NCI-H510A (cell line): ENCODE measurements at places on chromosomes 11 and 22.

DNA sequence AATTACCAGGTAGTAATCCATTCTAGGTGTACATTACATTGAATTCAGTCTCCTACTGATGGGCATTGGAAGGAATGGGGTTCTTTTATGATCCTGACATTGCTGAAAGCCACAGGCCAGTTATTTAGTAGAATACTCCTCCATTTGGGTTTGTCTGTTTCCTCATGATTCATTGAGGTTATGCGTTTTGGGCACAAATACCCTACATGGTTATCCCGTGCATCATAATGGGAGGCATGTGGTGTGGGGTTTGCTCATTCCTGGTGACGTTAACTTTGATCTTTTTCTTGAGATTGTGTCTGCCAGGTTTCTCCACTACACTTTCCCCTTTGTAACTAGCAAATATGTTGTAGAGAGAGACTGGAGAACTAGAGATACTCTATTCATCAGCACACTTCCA, 5.5 kb downstream of the FOLR3 start:
- DNase-seq: no peak

DNA sequence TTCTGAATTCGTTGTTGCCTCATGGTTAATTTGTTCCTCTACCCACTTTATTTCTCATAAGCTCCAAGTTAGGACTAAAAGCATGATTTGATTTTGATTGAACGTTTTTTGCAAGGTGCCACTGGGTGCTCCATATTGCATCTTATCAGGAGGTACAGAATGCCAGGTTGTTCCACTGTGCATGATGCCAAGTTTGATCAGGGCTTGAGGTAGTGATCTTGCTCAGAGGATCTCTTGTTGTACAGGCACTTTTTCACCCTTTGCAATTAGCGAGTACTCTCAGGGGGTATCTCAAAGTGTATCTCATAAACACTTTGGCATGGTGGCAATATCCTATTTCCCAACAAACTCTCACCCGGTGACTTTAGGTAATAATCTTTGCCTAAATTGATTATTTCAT, 4.0 kb downstream of the GRAP2 start:
- no peak for DNase-seq

- DNase-seq: peak; percentile 39
Measured at GRCh38 chr11:116641561-116642045, 131.2 kb downstream of the BUD13 start.

DNA sequence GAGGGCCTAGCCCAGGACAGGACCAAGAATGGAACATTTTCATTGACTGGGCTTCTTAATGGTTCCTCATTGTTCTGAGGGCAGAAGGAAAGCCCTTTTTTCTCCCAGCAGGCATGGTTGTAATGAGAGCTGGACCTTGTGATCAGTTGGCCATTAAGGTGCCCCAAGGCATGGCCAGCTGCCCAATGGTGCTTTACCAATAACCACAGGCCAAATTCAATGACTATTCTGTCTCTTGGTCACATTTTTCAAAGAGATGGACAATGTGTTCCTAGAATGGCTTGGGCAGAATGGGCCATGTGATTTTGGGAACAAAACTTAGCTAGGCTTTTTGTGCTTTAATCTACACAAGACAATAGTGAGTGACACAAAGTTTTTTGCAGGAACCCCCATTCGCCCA, 7.3 kb downstream of the NAV2 start:
- DNase-seq: no peak

- DNase-seq: no peak
Measured at GRCh38 chr11:64902102-64902900, 14.7 kb downstream of the ATG2A start.

DNA sequence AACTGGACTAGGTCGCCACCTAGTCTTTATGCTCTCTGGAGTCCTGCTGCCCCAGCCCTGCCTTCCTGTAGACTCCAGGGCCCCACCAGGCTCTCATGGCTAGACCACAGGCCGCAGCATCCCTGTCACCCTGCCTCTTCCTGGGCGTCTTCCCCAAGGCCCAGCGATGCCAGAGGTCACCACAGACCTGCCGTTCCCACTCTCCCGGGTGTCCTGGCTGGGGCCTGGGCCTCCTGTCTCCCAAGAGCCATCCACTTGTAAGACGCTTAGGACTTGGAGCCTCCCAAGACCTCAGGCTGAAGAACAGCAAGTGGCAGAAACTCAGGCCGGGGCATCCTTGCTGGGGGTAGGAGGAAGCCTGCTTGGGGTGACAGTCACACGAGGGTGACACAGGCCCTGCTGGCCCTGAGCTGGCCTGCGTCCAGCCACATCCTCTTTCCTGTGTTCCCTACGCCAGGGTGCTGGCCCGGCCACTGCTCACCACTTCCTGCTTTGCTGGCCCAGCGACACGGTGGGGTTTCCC, 2.0 kb upstream of the TCIRG1 start:
- no peak for DNase-seq

- peak; percentile 95 for DNase-seq
Measured at GRCh38 chr11:4704054-4704789, at the start of gene MMP26. Gene MMP26 (plus strand): TSS chr11:4704784.

GRCh38 chr11:96044747-96045146, 120.8 kb upstream of the MTMR2 start:
- no peak for DNase-seq

DNA sequence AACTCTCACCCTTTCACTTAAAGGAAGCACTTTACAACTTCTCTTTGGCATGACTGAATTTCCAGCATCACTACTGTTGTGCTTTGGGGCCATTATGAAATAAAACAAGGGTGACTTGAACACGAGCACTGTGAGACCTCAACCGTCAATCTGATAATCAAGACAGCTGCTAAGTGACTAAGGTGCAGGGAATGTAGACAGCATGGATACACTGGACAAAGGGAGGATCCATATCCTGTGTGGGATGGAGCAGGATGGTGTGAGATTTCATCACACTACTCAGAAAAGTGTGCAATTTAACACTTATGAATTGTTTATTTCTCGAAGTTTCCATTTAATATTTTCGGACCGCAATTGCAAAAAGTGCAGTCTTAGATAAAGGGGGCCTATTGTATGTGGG, 16.1 kb upstream of the EXPH5 start:
- no peak for DNase-seq

GRCh38 chr22:47371263-47372090, 609.0 kb downstream of the TBC1D22A start:
- no peak for DNase-seq

- DNase-seq: no peak
Measured at GRCh38 chr11:72226701-72227100, 2.1 kb downstream of the INPPL1 start.

GRCh38 chr22:38490915-38491314, 15.2 kb downstream of the DDX17 start:
- DNase-seq: no peak

- no peak for DNase-seq
Measured at GRCh38 chr11:28439403-28439802, 331.2 kb downstream of the METTL15 start.

DNA sequence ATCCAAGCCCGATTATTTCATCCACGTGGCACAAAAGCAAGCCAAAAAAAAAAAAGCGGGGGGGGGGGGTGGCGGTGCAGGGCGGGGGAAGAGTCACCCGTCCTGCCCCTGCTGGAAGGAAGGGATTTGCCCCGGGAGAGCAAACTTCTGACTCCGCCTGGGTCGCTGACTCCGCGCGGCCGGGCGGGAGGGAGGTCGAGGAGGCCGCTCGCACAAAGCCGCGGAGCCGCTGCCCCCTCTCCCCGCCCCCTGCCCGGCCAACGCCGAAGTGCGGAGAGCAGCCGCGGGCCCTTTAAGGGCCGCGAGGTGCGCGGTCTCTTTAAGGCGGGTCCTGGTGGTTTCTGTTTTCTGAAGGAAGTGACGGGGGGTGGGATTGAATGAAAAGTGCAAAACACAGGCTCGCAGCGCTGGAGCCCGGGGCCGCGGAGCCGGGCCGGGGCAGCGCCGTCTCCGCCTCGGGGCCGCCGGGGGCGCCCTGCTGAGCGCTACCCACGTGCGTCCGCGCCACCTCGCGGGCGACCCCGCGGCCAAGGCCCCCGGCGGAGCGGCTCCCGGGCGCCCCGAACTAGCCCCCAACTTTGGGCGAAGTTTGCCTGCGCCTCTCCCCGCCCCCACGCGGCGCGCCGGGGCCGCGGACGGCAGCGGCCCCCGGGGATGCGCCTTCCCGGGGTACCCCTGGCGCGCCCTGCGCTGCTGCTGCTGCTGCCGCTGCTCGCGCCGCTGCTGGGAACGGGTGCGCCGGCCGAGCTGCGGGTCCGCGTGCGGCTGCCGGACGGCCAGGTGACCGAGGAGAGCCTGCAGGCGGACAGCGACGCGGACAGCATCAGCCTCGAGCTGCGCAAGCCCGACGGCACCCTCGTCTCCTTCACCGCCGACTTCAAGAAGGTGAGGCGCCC, at the start of gene OAF:
Gene OAF, plus strand, starts transcription at position 407 of the 896 bp plus-strand sequence. Its CDS starts 248 bp downstream, at position 655.
- no peak for DNase-seq

DNA sequence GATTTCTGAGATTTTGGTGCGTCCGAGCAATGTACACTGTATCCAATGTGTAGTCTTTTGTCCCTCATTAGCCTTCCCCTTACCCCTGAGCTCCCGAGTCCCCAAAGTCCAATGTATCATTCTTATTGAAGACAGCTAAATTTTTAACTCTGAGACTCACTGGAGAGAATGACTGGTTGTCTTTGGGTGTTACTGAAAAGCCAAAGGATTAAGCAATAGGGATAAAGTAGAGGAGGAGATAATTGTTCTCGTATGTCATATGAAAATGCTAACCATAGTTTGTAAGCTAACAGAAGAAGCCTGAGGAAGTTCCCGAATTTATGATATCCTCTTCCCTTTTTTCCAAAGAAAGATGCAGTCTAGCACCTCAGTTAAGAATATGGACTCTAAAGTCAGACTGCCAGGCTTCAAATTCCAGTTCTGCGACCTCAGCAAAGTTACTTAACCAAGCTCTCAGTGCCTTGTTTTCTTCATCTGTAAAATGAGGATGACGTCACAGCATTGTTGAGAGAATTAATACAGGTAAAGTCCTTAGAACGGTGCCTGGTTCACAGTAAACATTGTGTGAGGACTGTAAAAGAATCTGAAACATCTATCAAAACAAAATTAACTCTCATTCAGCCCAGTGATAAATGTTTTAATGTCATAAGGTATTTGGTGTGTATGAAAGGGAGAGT, 1.6 kb upstream of the MSANTD2 start:
- no peak for DNase-seq

DNA sequence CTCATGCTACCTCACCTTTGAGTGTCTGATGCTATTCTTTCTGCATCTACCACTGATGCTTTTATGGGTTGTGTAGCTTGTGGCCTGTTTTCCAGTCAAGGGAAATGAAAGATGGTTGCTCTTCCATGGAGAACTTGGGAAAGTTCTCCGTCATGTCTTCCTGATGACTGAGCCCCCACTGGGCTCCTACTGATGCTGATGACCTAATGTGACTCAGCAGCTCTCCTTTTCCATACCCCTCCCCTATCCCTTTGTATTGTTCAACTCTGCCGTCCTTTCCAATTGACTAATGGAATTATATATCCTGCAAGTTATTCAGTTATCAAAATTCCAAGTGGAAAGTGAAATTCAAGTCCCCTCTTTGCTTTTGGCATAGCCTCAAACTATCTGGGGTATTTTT, 44.7 kb downstream of the REXO2 start:
- DNase-seq: no peak

- DNase-seq: no peak
Measured at GRCh38 chr22:16721961-16722360, 103.2 kb downstream of the XKR3 start.

- no peak for DNase-seq
Measured at GRCh38 chr11:67586568-67587250, 3.1 kb downstream of the GSTP1 start.

- DNase-seq: no peak
Measured at GRCh38 chr11:115606498-115607220, 102.4 kb upstream of the CADM1 start.
